ENCODE measurements at places on chromosomes 3 and 15.

DNA sequence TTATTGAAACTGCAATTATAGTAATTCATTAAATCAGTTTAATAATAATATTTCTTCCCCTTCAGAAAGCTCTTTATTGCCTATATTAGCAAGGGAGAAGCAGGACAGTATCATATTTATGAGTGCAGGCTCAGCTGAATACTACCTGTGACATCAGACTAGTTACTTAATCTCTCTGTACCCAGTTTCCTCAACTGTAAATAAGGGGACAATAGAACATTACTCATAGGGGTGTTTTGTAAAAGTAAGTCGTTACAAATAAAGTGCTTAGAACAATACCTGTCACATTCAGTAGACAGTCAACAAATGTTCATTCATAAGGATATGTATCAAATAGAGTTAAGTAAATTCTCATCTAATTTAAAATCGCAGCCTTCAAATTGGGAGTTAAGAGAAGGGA lies 12.1 kb upstream of the VPS39 start:
- no peak for DNase-seq

DNA sequence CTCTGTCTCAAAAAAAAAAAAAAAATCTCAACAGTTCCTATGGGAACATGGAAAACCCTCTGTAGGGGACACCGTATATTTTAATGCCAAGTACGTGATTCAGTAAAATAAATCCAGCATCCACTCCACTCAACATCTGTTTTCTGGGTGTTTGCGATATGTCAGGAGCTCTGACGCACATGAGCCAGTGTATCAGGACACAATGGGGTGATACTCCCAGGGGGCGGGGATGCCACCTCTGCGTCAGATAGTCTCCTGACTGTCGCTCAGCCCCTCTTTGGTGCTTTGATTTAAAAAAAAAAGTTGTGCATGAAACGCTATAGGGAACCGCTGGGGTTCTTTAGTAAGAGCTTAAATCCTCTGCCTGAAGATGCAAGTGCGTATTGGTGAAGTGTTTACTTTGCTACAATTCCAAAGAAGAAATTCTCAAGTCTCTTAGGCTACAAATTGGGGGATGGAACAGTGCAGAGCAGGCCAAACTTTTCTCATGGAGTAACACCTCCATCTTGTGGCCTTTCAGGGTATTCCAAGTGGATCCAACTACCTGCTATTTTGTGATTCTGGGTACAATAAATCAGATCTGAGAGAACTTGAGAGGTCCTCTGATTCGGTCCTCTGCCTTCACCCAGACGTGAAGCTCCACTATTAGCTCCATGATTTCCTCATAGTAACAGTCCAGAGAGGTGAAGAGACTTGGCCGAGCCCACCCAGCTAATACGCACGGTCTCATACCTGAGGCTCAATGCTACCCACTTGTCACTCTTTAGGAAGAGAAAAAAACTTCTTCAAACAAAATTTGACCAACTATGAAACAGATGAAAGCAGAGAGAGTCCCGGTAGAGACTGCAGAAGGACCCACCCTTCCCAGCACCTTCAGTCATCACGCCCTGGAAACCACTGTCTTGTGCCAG lies 9.3 kb upstream of the NR2E3 start:
- no peak for DNase-seq

- DNase-seq: no peak
These were observed 114.8 kb downstream of the IGF1R start for GRCh38 chr15:98763179-98763578.

DNA sequence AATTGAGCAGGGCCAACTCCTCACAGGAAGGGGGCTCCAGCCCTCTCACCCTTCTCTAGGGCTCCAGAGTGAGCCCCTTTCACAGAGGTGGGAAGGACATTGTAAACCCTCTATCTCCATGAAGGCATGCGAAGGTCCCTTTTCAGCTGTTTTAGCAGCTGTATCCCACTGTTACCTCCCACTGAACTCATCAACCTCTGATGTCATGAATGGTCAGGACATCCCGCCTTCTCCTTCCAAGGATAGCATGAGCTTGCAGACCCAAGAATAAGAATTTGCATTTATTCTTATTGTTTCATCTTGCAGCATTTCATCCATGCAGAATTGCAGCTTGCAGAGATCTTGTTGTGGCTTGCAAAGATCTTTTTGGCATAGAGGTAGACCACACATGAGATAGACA lies 24.3 kb upstream of the FGD5 start:
- no peak for DNase-seq

DNA sequence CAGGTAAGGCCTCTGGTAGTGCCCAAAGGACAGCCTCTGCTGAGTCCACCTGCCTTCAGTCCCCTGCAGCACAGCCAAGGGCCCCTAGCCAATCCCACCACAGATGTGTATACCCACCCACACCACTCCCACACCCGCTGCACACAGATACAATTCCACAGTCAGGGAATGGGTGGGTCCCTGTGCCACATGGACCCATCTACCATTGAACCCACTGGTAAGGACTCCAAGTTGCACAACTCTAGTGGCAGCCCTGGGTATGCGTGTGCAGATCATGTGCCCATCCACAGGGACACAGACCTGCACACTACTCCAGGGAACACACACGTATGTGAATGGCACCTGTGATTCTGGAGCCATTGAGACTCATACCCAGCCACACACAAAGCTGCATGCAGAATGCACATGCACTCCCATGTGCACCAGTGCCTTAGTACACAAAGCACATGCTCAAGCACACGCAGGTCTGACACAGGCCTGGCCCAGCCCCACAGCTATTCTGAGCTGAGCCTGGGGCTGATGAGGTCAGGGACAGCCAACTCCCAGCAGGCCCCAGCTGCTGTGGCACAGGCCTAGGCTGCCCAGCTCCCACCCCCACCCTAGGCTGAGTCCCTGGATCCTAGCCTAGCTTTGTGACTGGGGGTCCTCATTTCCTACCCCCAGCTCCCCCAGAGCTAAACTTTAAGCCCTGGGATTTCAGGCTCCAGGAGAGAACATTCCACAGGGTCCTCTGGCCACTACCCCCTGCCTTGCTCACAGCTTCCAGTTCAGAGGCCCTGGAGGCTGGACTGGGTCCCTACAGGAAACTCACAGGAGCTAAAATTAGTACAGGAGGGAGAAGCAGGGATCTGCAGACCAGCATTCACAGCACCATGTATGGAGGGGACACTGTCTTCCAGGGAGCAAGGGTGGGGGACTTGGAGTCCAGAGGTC lies 2.7 kb upstream of the ALS2CL start:
- no peak for DNase-seq

Data from CD4-positive, alpha-beta T cell treated with Interleukin-15 for 4 hours (primary cell).